ENCODE measurements at places on chromosomes 3 and 15.
A peak's percentile ranks its signal among the peaks of the same experiment; 100 is the strongest.

GRCh38 chr15:101273534-101273933 is 3.8 kb downstream of the SELENOS start:
- DNase-seq, result no peak

GRCh38 chr3:194072097-194072428 is 63.9 kb upstream of the HES1 start:
- no peak for DNase-seq

DNA sequence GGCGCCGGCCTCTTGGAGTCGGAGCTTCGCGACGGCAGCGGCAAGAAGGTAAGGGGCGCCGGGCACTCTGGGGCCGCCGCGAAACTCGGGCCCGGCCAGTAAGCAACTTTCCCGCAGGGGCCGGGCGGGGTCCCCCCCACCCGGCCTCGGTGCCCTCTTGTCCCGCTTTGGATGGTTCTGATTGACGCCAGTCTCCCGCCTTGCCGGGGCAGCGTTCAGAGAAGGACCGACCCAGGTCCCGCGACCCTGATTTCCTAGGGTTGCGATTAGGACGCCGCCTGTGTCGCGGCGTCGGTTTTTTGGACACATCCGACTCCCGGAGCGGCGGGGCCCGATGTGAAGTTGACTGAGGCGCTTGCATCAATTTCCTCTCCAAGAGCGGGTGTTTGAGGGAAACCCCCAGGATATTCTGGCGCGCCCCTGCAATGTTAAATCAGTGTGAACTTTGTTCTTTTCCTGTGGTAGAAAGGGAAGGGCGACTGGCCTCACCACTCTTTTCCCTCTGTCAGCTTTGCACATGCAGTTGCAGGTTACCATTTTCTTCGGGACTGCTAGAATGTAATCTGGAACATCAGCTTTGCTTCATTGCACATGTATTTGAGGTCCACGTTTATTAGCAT is 755 bp downstream of the PDE8A start:
- peak; percentile 15 for DNase-seq

DNA sequence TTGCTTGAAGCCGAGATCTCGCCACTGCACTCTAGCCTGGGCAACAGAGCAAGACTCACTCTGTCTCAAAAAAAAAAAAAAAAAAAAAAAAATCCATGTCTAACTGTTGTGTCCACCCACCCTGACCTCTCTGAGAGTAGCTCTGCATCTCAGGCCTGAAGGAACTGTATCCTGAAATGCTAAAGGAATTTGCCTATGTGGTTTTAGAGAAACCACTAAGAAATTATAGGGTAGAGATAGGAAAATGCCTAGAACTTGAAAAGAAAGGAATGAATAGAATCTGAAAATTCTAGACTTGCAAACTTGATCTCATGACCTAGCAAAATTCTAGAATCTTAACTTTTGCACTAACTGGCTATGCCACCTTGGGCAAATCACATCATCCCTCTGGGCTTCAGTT is 217.5 kb upstream of the ROPN1 start:
- DNase-seq, result no peak

Data from prostate gland (tissue), 2 donors.